Activated CD8-positive, alpha-beta T cell treated with anti-CD3 and anti-CD28 coated beads, Interleukin-2, amount 10 ng/mL, durations not matched to agents 7 days and 5 days (primary cell): ENCODE measurements at places on chromosomes 11 and 22. TPM values are rescaled to one million over a fixed set of nuclear protein-coding genes. Genes with fewer than 3 reads are reported as not detected.

- H3K4me1 ChIP-seq, result peaks cover 91% of the 10 kb centered on the region
- peak; percentile 82 for DNase-seq
- peak overlapping the region; percentile 68 for H3K4me3 ChIP-seq
These were observed 68.5 kb upstream of the IGLL5 start for GRCh38 chr22:22818861-22819855.

DNA sequence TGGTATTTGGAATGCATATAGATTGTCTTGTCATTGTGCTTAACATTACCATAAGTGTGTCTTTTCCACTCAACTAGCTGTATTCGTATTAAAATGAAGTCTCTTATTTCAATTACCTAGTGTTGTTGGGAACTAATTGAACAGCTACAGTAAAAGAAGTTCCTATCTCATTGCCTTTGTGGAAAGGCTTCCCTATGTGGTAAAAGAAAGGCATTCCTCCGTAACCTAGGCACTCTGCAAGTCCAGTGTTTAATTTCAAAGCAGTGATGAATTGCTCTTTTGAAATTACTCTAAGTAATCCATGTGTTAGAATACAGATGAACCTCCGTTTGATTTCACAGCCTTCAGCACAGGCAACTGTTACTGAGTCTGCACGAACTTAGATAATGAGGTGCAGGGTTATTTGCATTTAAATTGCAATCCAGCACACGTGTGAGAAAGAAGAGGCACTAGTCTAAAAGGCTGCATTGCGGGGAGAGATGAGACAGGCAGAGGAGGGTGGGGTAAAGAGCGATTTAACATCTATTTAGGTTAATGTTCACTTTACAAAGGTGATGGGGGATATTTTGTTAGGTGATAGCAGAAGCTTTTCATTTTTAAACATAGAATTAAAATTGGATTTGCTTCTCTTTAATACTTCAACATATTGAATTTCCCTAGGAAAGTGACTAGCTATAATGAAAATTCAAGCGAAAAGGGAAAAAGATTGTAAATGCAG, 25.0 kb upstream of the CRTAM start:
- H3K36me3 ChIP-seq, result peaks cover 48% of the 10 kb centered on the region
- peaks cover 50% of the 10 kb centered on the region for H3K4me1 ChIP-seq
- no peak for DNase-seq
- H3K4me3 ChIP-seq, result no peak overlapping the region

- H3K27me3 ChIP-seq, result peaks cover 20% of the 10 kb centered on the region
- peak; percentile 17 for DNase-seq
- no peak overlapping the region for H3K4me3 ChIP-seq
- peaks cover 7% of the 10 kb centered on the region for H3K4me1 ChIP-seq
- H3K27ac ChIP-seq, result no peak overlapping the region
- peaks cover 22% of the 10 kb centered on the region for H3K36me3 ChIP-seq
These were observed 49.8 kb upstream of the SPATA19 start for GRCh38 chr11:133895061-133895479.

DNA sequence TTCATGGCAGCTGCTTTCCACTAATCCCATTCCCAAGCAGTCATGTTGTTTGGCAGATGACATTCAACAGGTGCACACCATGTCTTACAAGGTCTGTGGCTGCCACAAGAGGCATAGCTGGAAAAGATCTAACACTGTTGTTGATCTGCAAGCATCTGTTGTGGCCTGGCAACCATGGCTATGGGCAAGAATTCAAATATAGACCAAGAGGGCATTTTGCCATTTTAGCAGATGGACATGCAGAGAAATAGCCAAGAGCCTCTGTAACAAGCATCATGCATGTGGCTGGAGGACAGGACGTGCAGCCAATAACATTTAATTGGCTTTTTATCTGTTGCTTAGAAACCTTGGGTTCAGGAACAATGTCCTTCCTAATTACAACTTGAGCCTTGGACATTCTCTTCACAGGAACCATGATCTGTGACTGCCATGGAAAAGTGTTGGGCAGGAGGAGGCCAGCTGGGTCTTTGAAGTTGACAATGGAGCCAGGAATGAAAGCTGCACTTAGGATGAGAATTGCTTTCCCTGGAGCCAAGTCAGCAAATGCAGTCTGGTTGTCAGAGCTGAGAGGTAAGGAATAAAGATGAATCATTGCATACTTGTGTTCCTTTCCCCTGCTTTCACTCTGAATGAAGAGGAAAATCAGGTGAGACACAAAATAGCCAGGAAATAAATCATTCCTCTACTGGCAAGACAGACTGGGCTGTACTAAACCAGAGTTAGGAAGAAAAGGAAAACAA, 113.6 kb upstream of the ANO5 start:
- H3K36me3 ChIP-seq, result no peaks in the 10 kb centered on the region
- H3K4me1 ChIP-seq, result no peaks in the 10 kb centered on the region
- DNase-seq, result no peak
- H3K4me3 ChIP-seq, result no peak overlapping the region
- no peak overlapping the region for H3K27ac ChIP-seq

GRCh38 chr11:115226556-115226955, 277.7 kb downstream of the CADM1 start:
- no peak for DNase-seq
- no peak overlapping the region for H3K27ac ChIP-seq
- peaks cover 12% of the 10 kb centered on the region for H3K4me1 ChIP-seq
- H3K27me3 ChIP-seq, result peaks cover 2% of the 10 kb centered on the region

GLB1L2 gene
- total RNA-seq, result 1.9 TPM

PDGFD gene
- not detected for total RNA-seq

DNA sequence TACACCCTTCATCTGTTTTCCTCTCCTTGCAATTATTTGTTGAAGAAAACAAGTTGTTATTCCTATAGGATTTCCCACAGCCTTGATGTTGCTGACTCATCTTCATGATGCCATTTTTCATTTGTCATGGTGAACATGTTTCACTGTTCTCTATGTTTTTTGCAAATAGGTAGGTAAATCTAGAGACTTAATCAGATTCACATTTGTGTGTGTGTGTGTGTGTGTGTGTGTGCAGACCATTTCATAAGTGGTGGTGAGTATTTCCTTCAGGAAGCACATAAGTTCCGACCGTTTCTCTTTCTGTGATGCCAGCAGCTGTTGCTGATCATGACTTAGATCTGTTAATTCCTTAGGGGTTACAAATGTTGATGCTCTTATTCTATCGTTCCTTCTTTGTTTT, 80.3 kb upstream of the IZUMO1R start:
- peaks cover 2% of the 10 kb centered on the region for H3K36me3 ChIP-seq
- H3K4me1 ChIP-seq, result no peaks in the 10 kb centered on the region
- no peak overlapping the region for H3K4me3 ChIP-seq
- no peak overlapping the region for H3K27ac ChIP-seq
- H3K27me3 ChIP-seq, result no peaks in the 10 kb centered on the region
- DNase-seq, result no peak

- H3K4me3 ChIP-seq, result peak overlapping the region; percentile 52
- peak; percentile 44 for DNase-seq
- no peaks in the 10 kb centered on the region for H3K36me3 ChIP-seq
- peak overlapping the region; percentile 77 for H3K27ac ChIP-seq
These were observed 36.9 kb upstream of the PRR5 start for GRCh38 chr22:44665115-44665514.
